ENCODE measurements at places on chromosomes 3 and 15.

GRCh38 chr3:120550546-120550945, 45.6 kb upstream of the NDUFB4 start:
- DNase-seq = no peak

- peak; percentile 67 for DNase-seq
Measured at GRCh38 chr3:178536211-178537079, at the start of gene KCNMB2. KCNMB2 (plus strand) TSS chr3:178536436.

- no peak for DNase-seq
Measured at GRCh38 chr15:26453914-26454313, 319.0 kb downstream of the GABRB3 start.

DNA sequence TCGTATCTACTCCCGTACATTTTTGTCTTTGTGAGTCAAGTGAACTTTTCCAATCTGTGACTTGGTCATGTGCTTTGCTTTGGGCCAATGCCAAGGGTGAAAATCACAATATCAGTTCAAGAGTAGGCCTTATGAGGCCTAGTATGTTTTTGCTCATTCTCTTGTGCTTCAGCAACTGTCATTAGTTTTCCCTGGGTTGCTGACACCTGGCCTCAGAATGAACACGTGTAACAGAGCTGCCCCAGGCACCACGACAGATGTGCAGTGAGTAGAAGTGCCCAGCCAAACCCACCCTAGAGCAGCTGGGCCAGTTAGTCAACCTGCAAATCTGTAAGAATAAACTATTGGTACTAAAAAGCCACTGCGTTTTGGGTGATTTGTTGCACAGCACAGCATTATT, 460.3 kb upstream of the WNT5A start:
- DNase-seq = no peak

DNA sequence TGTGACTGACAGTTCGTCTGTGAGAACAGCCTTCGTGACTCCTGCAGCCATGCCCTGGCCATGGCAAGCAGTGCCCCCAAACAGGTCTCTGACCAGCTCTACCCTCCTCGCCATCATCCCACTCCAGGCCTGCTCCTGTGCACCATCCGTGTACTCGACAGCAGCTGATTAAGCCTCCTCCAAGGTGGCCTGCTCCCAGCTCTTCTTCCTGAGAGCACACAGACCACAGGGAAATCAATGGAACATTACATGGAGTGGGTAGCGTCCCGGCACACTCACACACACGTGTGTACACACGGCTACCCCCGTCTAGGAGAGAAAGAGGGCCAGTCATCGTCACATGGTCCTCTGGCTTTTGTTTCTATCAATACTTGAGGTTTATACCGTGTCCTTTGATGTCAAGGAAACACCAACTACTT, 21.1 kb downstream of the ANXA2 start:
- DNase-seq = no peak

DNA sequence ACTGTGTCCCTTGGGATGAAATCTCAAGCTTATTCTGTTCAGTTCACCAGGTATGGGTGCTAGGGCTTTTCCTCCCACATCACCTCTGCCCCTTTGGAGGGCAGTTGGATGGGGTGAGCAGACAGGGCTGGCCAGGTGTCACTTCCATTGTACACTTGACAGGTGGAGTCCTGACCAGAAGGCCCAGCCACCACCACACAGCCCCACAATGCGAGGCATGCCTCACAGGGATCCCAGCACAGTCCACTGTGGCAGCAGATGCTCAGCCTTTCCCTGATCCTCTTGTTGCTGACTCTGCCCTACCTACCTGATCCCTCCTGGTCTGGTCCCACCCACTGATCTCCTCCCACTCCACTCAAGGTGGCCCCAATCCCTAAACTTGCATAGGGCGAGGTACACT, 88.2 kb downstream of the ANP32A start:
- DNase-seq = no peak

DNA sequence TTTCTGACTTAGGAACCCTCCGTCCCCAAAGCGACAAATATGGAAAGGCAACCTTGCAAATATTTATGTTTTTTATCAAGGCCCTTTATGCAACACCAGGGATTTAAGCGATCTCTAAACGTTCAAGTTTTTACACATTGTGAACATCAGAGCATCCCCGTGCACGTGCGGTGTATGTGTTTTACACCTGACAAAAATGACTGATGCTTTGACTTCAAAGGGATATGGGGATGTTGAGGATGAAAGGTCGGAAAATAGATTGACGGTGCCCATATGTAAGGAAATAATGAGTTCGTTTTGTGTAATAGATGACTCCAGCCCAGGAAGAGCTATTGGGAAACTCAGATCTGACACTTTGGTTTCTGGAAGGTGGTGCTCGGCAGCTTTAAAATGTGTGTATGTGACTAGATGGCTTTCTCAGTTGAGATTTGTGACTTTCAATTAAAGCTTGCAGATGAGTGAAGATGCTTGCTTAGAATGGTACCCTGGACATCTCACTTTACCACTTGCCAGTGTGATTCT, 866 bp downstream of the SLC49A4 start:
- DNase-seq = no peak

- DNase-seq = peak; percentile 86
Measured at GRCh38 chr15:68553994-68554720, 24.6 kb upstream of the CORO2B start.

- no peak for DNase-seq
Measured at GRCh38 chr3:115361806-115362205, 214.7 kb upstream of the ZBTB20 start.

DNA sequence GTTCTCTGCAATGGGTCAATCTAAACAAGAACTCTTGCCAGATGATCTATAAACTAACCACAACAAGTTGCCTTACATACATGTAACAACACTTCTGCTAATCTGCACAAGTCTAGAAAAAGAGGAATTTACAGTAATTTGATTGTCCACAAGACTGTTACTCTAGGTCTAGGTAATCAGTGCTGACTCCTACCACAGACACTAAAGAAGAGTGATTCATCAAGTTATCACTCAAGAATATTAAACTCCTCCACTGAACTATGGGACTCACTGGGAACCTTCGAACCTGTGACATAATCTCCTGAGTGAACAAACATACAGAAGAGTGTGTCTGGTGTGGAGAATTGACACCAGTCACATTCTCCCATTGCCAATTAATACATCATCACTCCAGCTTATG, 138.3 kb downstream of the ANXA2 start:
- DNase-seq = no peak

DNA sequence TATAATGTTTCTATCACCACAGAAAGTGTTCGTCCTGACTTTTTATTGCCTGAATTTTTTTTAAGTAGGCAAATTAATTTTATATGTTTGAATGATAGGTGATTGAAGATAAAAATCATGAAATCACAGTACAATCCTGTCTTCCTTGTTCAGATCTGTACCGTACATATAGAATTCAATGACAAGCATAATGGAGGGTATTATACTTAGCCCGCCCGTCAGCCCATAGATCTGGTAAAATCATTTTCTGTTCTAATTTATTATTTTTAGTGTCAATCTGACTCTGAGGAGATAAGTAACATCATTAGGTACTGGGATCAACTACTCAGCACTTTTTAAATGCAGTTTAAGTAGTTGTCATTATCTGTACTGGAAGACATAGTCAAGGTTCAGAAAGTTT, 269.9 kb downstream of the NR2F2 start:
- no peak for DNase-seq

DNA sequence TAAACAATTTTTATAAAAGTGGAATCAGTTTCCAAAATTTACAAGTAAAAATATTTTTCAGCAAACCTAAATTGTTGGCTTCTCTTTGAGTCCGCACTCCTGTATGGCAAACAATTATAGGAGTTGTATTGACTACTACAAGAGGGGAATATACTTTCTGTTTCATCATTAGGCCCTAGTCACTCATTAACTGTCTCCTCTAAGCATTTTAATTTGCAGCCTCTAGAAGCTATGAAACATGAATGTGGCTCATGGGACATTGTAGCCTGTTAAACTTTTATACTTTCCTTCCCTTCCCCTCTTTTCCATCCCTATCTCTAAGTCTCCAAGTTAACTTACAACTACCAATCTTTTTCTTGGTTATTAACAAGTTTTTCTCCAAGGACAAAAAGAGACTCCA, 58.9 kb upstream of the CBLB start:
- no peak for DNase-seq

DNA sequence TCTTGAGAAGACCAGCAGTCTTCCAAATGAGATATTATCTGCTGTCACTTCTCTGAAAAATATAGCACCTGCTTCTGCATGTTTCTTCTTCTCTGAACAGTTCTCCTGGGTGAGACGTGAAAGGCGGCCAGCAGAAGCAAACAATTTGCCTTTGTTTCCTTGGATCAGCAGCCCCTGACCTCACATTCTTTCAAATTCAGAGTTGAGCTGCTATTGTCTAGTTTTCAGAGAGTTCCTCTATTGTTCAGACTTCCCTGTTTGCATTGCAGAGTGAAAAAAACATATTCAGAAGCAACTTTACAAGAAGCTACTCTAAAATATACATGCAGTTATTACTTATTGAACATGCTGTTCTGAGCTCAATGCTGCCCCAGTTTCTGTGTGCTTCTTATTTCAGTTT, 653.6 kb downstream of the NAALADL2 start:
- peak; percentile 56 for DNase-seq

GRCh38 chr15:85956532-85957275, 123.0 kb upstream of the AGBL1 start:
- no peak for DNase-seq

DNA sequence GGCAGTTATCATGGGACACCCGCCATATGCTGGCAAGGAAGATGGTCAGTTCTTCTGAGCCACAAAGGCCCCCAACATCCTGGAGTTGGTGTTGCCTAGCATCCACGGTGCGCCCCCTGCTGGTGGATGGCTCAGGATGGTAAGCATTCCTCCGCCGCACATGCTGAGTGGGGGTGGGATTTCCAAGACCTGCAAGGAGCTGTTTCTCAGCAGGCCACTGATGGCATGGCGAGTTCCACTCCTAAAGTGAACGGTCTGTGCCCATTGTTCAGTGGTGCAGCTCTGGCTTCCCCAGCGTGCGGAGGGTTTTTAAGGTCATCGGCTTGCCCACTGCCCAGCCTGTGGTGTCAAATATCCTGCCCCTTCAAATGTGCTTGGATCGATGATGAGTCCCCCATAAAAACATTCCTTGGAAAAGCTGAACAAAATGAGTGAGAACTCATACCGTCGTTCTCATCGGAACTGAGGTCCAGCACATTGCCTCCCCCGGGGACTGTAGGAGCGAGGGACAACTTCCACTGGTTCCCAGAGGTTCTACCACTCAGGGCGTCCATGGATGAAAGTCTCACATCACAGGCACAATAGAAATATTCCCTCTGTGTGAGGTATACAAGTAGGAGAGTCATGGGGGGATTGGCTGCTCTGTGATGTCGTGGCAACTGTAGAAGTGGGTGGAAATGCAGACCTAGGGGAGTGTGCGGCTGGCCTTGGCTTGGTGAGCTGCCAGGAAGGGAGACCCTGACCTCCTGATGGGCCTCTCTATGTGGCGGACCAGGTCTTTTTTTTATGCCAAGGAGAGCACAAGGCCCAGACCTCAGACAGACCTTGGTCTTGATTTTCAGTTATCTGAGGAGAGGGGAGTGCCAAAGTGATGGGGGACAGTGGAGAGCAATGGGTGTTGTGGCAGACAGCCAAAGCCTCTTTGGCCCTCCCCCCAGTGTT, 102.0 kb downstream of the SNRPN start:
- DNase-seq = no peak

DNA sequence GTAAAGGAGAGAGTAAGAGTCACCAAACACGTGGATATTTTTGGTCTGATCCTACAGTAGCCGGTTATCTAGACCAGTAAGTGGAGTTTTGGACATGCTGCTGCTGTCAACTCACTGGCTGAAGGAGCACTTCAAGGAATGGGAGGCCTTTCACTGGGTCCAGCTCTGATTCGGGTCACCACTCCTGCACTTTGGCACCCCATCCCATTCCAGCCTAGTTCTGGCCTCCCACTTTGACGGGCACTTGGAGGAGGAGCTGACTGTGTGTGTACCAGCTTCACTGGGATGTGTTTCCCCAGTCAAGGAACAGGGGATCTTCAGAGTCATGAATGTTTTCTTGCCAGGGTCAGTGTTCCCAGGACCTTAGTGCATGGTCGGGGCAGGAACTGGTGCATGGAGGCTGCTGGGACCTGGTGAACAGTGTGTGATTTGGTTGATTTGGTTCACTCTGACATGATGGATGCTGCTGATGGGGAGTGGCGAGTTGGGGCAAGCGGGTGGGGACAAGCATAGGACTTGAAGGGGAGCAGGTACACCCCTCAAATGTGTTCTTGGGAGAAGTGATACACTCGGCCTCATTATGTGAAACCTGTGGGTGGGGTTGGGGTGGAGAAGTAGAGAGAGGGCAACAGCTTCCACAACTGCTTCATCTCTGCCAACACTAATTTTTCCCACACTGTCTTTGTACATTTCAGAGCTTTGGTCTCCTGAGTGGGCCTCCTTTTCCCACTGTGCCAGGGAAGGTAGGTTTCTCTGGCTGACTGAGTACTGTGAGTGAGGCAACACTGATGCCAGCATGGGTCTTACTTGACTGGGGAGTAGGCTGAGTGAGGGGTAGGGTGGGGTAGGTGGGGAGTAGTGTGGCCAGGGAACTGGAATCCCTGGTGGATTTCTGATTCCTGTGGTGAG, 64.0 kb downstream of the RGMA start:
- no peak for DNase-seq

GRCh38 chr15:74653426-74654102, 37.9 kb downstream of the CLK3 start:
- no peak for DNase-seq

DNA sequence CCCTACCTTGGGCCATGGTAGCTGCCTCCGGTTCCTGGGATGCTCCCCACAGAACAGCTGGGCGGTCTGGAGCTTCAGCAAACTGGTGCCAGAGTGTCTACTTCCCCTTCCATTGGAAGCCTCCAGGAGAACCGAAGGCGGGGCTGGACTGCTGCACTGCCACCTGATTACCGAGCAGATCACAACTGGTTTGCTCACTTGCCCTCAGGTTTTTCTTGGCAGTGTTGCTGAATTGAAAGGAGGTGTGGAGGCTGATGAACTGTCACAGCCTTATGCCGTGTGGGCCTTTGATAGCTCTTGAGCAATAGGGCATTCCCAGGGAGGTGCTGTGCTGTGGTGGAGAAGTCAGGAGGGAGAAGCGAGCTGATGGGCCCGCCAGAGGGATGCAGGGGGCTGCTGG, at the start of gene TGM5:
Gene TGM5, minus strand, starts transcription at position 95 of the 400 bp plus-strand sequence. Its CDS starts 79 bp downstream, at position 16.
- no peak for DNase-seq

DNA sequence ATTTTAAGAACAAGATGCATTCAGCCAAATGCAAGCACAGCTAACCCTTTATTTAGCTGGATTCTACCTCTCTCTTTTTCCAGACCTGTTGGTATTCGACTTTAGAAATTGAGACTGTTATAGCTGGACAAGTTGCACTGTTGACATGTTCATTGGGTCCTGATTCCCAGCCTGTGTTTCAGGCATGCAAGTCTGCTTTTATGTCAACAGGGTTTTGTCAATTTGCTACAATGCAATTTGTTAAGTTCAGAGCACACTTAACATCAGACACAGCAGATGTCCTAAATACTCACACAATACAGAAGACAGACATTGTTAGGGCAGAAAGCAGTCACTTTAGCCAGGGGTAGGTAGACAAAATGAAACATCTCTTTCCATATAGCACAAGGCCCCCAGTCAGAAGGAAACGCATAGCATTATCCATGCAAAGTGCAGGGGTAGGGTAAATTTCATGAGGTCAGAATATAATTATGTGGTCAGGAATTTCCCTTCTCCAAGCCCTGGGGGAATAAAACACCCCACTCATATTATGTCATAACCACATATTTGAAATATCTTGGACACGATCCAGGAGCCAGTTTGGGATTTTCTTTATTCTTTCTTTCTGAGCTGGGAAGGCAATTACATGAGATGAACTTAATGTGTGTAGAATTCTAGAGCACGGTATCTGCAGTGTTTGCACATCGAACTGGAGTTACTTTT, 504.1 kb downstream of the NTRK3 start:
- DNase-seq = no peak

GRCh38 chr3:184598574-184598927, 37.0 kb downstream of the EPHB3 start:
- DNase-seq = no peak
